Left renal cortex interstitium (tissue), 4 donors: ENCODE measurements at places on chromosomes 7 and 10. TPM values are rescaled to one million over a fixed set of nuclear protein-coding genes. Genes with fewer than 3 reads are reported as not detected.

The FANK1 gene
- polyA plus RNA-seq, result 8.0 TPM

The SLC4A2 gene
- 102 TPM for polyA plus RNA-seq

The TEX36 gene
- not detected for polyA plus RNA-seq

The C10orf53 gene
- not detected for polyA plus RNA-seq

The ENO4 gene
- 2.2 TPM for polyA plus RNA-seq

The IDI2 gene
- polyA plus RNA-seq, result not detected

The MAGI2 gene
- polyA plus RNA-seq, result 32.0 TPM

The CCDC6 gene
- 35.2 TPM for polyA plus RNA-seq

The PDE6C gene
- 0.59 TPM for polyA plus RNA-seq

The MRLN gene
- polyA plus RNA-seq, result 0.90 TPM

The NDUFB2 gene
- 186 TPM for polyA plus RNA-seq

The ARMC3 gene
- 12.4 TPM for polyA plus RNA-seq

The TAF6 gene
- polyA plus RNA-seq, result 63.4 TPM

The AIFM2 gene
- polyA plus RNA-seq, result 4.8 TPM

The VIPR2 gene
- 2.5 TPM for polyA plus RNA-seq

The EVX1 gene
- not detected for polyA plus RNA-seq

The PDZD7 gene
- 2.3 TPM for polyA plus RNA-seq

The CPA1 gene
- polyA plus RNA-seq, result 1.3 TPM

The IPMK gene
- 6.6 TPM for polyA plus RNA-seq

The OR9A2 gene
- polyA plus RNA-seq, result not detected

The HTR7 gene
- polyA plus RNA-seq, result 1.1 TPM

The CXCL12 gene
- 385 TPM for polyA plus RNA-seq

The WBP1L gene
- polyA plus RNA-seq, result 52.4 TPM

The KCNH2 gene
- polyA plus RNA-seq, result 19.2 TPM

The AKAP9 gene
- polyA plus RNA-seq, result 81.2 TPM

The TMEM60 gene
- 31.3 TPM for polyA plus RNA-seq

The GPRIN2 gene
- 4.4 TPM for polyA plus RNA-seq

The OPALIN gene
- not detected for polyA plus RNA-seq

The SPDYE6 gene
- polyA plus RNA-seq, result 0.65 TPM

The PRLHR gene
- 0.03 TPM for polyA plus RNA-seq

The SHH gene
- polyA plus RNA-seq, result 3.2 TPM

The HSPA12A gene
- 47.4 TPM for polyA plus RNA-seq

The EGR2 gene
- 1.1 TPM for polyA plus RNA-seq

The RPEL1 gene
- 0.10 TPM for polyA plus RNA-seq

The TET1 gene
- 9.9 TPM for polyA plus RNA-seq

The OR2A1 gene
- polyA plus RNA-seq, result 1.1 TPM

The FRMD4A gene
- 73.7 TPM for polyA plus RNA-seq

The UCMA gene
- not detected for polyA plus RNA-seq

The SSC4D gene
- 6.9 TPM for polyA plus RNA-seq

The TNRC18 gene
- polyA plus RNA-seq, result 97.6 TPM

The PHKG1 gene
- polyA plus RNA-seq, result 2.3 TPM

The ZNF33A gene
- polyA plus RNA-seq, result 43.5 TPM

The OR2A7 gene
- polyA plus RNA-seq, result 4.3 TPM

The SORBS1 gene
- 37.8 TPM for polyA plus RNA-seq

The MTG1 gene
- 93.1 TPM for polyA plus RNA-seq

The CALML3 gene
- 0.08 TPM for polyA plus RNA-seq

The EGFR gene
- polyA plus RNA-seq, result 31.1 TPM

The MET gene
- 39.0 TPM for polyA plus RNA-seq
